NCI-H1694 treated with DMSO at 0.1 percent for 48 hours (cell line): ENCODE measurements at places on chromosomes 12 and 14.

DNA sequence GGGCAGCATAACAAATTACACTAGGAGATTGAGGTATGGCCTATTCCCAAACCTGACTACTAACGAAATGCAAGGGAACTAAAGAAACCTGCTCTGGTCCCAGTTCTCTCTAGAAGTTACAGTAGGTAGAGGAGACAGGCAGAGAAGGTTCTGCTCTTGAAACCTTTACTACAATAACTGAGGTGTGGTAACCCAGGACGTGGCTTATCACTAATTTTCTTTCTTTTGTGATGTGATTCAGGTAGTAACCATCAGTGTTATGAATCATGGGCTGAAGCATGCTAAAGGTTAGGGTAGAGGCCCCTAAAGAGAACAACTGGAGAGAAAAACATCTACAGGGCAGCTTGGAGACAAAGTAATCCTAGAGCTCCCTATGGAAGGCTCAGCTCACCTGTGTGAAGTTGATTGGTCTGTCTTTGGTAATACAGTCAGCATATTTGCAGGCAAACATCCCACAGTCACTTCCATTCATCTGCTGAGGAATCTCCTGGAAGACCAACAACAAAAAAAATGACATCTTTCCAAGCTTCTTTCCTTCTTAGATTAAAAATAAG, 41.8 kb upstream of the COL2A1 start:
- DNase-seq, result no peak

GRCh38 chr14:87643005-87643404, 350.0 kb downstream of the GALC start:
- DNase-seq, result peak; percentile 62

- no peak for DNase-seq
These were observed 21.9 kb downstream of the PIGH start for GRCh38 chr14:67577909-67578749.

GRCh38 chr14:30271811-30272323, 287.1 kb upstream of the G2E3 start:
- DNase-seq, result no peak

- peak; percentile 48 for DNase-seq
These were observed 633 bp upstream of the RNU4-2 start for GRCh38 chr12:120292411-120292660.

GRCh38 chr14:60634153-60634552, 15.1 kb downstream of the SIX1 start:
- DNase-seq, result no peak

GRCh38 chr14:74275241-74275841, 27.4 kb downstream of the ABCD4 start:
- DNase-seq, result peak; percentile 99

- no peak for DNase-seq
These were observed 3.9 kb downstream of the NACA start for GRCh38 chr12:56721216-56721615.

- no peak for DNase-seq
These were observed 402.9 kb upstream of the SOX5 start for GRCh38 chr12:24352363-24352762.

DNA sequence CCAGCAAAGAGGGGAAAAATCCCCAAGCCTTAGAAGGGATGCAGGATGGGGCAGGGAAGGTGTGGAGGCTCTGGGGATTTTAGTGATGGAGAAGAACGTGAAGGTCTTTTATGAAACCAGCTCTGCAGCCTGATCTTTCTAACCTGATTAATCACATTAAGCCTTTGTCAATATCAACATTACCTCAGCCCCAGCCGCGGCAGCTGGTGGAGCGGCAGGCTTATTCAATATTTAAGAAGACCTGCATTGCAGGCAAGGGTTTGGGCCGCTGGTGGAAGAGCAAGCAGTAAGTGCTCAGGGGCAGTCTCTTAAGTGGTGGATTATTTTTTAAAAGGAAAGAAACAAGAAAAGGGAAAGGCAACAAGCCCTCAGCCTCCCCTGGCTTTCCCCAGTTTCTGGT, 16.6 kb downstream of the RPH3A start:
- peak; percentile 27 for DNase-seq

- peak; percentile 9 for DNase-seq
These were observed 265.6 kb downstream of the AACS start for GRCh38 chr12:125330645-125331341.

- DNase-seq, result no peak
These were observed 2.2 kb downstream of the ORAI1 start for GRCh38 chr12:121628536-121628935.

DNA sequence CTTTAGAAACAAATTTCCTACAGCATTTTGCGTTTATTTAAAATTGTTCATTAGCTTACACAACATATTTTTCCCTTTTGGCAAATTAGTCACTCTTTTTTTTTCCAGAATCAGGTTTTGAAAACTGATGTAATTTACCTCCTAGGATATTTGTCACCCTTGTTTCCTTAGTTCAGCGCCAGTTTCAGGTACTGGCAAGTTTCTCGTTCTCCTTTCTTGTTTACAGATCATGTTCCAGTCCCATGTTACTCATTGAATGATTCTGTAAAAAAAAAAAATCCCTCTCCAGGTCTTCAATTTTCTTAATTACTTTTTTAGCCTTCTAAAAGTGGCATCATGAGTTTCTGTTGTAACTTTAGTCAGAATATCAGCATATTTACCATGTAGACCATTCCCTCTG, 2.7 kb downstream of the PPP4R4 start:
- DNase-seq, result no peak

- no peak for DNase-seq
These were observed 98.3 kb downstream of the ITPR2 start for GRCh38 chr12:26734510-26735248.

DNA sequence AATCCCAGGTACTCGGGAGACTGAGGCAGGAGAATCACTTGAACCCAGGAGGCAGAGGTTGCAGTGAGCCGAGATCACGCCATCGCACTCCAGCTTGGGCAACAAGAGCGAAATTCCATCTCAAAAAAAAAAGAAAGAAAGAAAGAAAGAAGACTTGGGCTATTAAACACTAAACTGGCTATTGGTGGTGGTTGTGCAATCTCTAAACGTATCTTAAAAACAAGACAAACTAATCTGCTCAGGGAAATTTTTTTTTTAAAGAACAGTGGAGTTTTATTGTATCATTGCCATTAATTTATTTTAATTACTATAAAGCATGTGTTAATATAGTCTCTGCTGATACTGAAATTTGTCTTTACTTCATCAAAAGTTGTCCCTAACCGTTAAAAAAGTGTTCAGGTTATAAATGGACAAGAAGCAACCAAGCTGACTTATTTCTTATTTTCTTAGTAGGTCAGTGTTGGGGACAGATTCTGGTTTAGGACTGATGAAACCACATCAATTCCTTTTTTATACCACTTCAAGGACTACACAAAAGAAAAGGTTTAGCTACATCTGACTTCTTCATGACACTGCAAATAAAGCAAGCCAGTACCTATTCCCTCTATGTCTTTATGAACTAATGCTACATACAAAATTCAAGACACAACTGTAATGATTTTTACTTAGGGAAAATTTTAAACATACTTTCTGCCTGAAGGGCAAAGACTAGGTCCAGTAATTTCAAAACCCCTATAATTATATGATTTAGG, 68.7 kb upstream of the KRAS start:
- no peak for DNase-seq

DNA sequence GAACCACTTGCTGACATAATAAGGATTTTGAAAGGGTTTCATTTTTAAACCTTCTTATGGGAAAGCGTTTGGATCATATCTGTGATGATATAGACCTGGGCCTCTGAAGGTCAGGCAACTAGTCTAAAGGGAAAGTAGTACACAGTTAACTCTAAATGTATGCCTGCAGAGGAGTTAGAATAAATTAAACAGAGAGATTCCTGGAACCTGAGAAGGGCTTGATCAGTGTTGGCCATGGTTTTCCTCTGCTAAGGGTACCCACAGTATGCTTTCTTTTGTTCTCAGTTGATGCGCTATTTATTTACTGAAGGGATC, 14.4 kb upstream of the POLR3B start:
- no peak for DNase-seq

DNA sequence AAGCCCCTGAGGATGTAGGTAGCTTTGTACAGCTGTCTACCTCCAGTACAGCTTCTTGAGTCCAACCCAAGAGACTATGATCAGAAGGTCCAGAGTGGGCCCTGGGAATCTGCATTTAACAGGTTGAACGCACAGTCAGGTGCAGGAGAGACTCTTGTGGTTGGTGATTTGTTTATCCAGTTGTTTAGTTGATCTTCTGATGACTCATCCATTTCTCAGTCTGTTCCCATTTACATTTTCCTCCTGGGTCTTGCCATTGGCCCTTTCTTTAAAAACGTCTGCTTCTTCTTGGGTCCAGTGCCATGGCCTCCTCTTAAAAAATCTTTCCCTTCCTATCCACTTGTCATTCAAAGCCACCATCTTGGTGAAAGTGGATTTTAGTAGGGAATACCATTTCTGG, 734.2 kb downstream of the MED13L start:
- no peak for DNase-seq

- DNase-seq, result no peak
These were observed 51.3 kb downstream of the WASHC4 start for GRCh38 chr12:105158876-105159275.

DNA sequence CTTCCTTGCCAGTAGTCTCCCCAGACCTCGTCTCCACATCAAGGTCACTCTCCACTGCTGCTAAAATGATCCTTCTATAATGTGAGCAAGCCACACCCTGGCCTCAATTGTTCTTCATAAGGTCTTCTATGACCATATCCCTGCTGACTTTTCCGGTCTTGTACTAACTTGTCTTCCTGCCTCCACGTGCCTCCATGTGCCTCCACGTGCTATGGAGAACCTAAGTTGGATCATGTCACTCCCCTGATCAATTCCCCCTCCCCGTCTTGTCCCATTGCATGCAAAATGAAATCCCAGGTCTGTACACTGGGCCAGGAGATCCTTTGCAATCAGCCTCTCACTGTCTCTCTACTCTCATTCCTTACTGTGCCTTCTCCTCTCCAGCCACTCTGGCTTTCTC, 110.6 kb downstream of the TTC8 start:
- no peak for DNase-seq

DNA sequence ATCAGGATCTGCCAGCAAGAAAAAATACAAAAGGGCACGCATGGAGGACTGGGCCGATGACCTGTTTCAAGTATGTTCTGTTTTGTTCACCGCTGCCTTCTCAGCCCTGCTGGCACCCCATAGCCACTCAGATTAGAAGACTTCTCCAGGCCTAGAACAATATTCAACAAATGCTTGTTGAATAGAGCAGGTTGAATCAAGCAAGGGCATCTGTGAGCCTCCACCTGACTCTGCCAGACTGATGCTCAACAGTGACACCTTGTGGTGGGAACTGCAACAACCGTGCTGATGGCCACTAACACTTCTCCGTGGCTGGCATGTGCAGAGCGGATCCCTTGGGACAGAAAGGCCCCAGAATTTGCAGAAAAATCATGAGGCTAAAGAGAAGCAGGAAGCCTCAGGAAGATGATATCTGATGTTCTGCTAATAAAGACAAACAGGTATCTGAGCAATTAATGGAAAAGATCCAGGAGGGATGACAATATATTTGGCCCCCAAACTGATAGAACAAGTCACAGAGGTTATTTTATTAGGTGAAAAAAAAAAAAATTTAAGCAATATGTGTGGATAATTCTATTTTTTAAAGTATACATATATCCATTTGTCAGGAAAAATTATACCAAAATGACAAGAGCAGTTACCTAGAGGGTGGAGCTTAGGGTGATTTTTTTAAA, 114.3 kb downstream of the KSR2 start:
- DNase-seq, result peak; percentile 19

DNA sequence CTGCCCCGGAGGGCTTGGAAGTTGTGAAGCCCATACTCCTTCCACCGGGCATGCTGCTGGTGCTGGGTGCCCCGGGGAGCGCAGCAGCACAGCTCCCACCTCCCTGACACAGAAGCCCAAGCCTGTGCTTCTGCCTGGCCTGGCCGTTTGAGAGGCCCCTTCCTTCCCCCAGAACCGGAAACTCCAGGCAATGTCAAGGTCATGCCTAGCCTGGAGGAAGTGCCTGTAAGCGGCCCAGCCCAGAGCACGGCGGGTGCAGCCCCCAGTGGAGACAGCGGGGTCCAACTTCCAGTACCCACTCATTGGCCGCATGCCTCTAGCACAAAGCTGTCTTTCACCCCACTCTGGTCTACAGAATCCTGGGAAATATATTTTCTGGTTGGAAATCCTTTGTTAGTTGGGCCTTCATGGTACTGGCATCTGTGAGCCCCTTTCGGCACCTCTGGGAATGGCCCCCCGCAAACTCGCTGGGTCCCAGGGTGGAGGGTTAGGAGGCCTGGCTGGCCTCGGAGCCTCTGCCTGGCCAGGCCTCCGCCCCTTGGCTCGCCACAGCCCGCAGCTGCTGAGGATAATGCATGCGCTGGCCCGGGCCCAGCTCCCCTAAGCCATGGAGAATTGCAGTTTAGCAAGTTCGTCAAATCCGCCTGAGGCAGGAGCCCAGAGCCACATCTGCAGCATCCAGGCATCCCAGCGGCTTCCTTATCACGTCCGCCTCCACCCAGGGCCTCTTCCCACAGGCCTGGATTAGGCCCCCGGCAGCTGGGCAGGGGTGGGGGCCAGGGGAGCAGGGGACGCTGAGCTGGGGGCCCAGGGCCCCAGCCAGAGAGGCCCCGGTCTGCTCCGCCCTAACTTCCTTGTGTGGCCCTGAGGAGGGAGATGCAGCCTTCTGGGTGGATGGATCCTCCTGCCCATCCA, 48.9 kb upstream of the DLK1 start:
- peak; percentile 86 for DNase-seq

DNA sequence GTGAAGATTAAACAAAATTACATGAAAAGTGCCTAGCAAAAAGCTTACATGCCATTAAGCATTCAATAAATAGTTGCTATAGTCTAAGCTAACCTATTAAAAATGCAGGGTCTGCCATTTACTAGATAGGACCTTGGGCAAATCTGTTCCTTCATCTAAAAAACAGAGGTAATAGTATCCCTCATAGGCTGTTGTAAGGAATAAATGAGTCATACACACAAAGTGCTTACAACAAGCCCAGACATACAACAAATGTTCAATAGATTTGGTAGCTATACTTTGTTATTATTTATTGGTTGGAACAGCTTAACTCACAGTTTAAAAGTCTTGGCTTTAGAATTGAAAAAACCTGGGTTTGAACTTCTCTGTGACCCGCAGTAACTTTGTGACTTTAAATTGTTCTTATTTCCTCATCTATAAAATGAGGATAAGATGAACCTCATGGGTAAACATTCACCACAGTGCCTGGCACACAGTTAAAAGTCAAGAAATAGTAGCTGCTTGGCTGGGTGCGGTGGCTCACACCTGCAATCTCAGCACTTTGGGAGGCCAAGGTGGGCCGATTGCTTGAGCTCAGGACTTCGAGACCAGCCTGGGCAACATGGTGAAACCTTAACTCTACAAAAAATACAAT, 24.7 kb downstream of the HEATR5A start:
- DNase-seq, result no peak

- peak; percentile 65 for DNase-seq
These were observed 159.4 kb upstream of the TMTC2 start for GRCh38 chr12:82527165-82527780.

DNA sequence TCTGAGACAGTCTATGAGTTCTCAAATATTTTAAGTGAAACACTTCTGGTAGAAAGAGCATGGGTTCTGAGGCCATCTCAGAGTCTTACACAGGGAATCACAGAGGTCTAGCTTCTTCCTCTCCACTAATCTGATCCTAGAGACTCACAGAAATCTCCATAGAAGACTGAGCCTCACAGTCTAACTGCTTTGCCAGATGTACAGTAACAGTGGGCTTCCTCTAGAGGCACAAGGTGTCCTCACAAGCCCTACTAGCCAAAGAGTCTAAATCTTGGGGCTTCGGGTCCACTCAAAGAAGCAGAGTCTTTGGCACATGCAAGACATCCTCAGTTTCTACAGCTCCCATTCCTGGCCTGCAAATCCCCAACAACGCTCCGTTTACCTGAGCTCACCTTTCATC, 14.1 kb downstream of the OR6J1 start:
- DNase-seq, result no peak

- no peak for DNase-seq
These were observed 3.0 kb upstream of the BLTP3B start for GRCh38 chr12:100145643-100146042.
